ENCODE measurements at places on chromosomes 4 and X.

DNA sequence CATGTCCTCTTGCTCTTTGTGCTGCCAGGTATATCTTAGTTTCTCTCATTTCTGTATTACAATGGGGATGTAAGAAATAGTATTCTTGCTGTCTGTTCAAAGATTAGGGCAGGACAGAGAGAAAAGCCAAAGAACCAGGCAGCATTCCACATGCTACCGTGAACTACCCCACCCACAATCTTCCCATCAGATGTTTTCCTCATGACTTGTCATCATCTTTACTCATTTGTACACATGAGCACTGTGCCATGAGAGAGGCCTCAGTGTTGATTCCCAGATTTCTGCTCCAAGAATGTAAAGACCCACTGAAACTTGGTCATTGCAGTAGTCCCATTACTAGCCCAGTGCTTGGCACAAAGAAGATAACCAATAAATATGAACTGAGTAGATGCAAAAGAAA, 354.6 kb upstream of the RASGEF1B start:
- no peak for DNase-seq

- DNase-seq, result no peak
Measured at GRCh38 chrX:39757971-39758370, 339.8 kb downstream of the BCOR start.

DNA sequence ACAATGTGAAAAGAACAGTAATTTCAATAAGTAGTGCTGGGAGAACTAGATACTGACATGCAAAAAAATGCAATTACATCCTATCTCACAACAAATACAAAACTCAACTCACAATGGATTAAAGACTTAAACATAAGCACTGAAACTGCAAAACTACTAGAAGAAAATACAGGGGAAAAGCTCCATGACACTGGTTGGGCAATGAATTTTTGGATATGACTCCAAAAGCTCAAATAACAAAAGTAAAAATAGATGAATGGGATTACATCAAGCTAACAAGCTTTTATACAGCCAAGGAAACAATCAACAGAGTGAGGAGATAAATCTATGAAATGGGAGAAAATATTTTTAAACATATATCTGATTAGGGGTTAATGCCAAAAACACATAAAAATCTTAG, 53.1 kb downstream of the ANKRD17 start:
- no peak for DNase-seq

- DNase-seq, result no peak
Measured at GRCh38 chr4:48270523-48270897, 872 bp upstream of the TEC start.

DNA sequence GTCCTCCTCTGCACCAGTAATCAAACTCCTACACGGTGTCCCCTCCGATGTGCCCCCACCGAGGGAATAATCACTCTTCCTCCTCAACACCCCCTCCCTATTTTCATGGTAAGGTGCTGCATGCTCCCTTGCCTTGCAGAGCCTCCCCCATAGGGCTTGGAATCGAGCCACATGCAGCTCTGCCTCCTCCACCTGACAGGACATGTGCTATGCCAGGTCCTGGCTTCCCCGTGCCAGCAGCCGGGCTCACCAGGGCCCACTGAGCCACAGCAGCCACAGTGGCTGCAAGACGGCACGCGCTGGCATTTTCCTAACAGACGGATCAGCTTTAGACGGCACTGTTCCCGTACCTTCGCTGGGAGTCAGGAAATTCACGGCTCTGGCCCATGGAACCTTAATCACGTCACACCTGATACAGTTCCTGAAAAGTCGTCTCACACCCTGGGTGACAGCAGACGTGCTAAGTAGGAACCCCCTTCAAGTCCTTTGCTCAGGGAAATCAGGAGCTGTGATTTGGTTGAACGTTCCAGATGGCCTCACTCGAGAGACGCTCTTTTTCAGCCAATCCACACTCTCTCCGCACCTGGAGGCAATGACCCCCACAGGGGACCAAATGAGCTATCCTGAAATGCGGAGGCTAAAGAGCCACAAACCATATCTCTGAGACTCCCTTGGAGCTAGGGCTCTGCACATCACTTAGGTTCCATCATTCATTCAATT, 63.2 kb downstream of the JAKMIP1 start:
- no peak for DNase-seq

GRCh38 chrX:151713849-151714248, 2.0 kb upstream of the FATE1 start:
- no peak for DNase-seq

Measured in stimulated activated CD4-positive, alpha-beta T cell treated with anti-CD3 and anti-CD28 coated beads, Interleukin-2, amount 100 ng/mL, for 4 hours (primary cell).